Activated CD4-positive, alpha-beta T cell treated with anti-CD3 and anti-CD28 coated beads for 24 hours (primary cell): ENCODE measurements at places on chromosomes 13 and 19.

GRCh38 chr13:43546251-43546650, 240.5 kb downstream of the ENOX1 start:
- DNase-seq, result no peak

- DNase-seq, result peak; percentile 61
Measured at GRCh38 chr19:41597600-41598041, 21.7 kb downstream of the CEACAM21 start.

DNA sequence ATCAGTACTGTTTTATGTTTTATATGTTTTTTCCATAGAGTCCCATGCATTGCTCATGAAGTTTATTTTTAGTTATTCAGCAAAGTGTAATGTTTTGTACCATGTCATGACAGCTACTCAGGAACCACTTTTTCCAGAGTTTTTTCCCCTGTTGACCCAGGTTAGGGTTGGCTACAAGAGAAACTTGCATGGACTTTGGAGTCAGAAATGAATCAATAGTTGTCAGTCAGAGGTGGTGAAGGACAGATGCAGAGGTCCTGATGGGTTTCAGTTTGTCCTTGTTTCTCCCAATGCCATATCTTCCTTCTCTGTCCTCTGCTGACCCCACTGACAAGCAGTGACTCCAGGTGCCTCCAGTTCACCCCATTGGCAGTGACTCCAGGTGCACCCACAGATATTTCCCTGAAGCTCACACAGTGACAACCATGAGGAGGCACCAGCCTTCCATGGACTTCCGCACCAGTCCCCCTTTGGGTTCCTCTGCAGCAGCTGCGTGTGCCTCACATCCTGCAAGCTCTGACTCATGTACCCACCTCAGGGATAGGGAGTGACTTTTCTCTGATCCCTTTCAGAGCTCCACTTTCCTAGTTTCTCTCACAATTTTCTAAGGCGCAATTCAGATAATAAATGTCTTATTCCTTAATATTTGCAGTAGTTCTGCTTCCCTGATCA, 92.1 kb downstream of the AKAP11 start:
- DNase-seq, result no peak

DNA sequence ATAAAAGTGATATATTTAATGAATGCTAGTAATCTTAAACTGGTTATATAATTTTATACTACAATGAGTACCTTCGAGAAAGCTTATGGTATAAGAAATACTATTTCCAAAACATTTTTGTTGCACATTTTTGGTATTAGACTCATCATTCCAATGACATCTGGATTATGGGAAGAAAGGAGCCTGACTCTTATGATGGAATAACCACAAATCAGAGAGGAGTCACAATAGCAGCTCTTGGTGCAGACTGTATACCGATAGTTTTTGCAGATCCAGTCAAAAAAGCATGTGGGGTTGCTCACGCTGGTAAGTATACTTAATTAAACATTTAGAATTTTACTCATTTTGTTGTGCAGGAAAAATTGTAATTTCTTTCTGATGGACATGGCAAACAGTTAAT, 3.9 kb downstream of the LACC1 start:
- DNase-seq, result no peak

DNA sequence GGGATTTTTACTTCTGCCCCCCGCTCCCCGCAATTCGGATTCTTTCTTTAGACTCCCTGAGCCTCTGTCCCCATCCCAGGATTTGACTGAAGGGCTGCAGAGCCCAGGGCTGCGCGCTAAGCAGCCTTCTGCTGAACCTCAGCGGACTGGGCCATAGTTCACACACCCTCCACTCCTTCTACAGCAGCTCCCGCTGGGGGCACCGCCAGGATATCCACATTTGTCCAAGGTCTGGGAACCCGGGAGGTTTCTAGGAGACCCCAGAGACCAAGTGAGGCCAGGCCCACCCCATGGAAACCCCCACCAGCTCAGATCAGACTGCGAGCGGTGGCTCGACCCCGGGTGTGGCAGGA, 463.3 kb downstream of the ITGBL1 start:
- DNase-seq, result no peak

DNA sequence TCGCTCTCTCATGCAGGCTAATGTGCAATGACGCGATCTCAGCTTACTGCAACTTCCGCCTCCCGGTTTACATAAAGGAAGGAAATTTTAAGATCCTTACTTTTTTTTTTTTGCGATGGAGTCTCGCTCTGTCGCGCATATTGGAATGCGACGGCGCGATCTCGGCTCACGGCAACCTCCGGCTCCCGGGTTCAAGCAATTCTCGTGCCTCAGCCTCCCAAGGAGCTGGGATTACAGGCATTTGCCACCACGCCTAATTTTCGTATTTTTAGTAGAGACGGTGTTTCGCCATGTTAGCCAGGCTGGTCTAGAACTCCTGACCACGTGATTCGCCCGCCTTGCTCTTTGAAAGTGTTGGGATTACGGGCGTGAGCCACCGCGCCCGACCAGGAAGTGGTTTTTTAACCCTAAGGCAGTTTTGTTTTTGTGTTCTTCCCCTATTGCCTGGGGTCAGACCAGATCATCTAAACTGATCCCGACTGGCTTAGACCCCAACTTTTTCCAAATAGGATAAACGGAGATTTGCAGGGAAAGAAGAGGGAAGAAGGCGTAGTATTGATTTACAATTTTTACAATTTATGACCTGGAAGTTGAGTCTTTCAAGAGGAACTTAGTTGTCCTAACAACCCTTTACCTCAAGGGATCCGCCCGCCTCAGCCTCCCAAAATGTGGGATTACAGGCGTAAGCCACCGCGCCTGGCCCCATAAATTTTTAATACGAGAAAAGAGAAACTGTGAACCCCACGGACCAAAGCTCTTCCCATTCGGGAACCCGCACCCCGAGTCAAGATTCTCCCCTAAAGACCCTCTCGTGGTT, 142.0 kb downstream of the ZNF737 start:
- no peak for DNase-seq

- no peak for DNase-seq
Measured at GRCh38 chr13:77781808-77782207, 84.3 kb downstream of the SLAIN1 start.

DNA sequence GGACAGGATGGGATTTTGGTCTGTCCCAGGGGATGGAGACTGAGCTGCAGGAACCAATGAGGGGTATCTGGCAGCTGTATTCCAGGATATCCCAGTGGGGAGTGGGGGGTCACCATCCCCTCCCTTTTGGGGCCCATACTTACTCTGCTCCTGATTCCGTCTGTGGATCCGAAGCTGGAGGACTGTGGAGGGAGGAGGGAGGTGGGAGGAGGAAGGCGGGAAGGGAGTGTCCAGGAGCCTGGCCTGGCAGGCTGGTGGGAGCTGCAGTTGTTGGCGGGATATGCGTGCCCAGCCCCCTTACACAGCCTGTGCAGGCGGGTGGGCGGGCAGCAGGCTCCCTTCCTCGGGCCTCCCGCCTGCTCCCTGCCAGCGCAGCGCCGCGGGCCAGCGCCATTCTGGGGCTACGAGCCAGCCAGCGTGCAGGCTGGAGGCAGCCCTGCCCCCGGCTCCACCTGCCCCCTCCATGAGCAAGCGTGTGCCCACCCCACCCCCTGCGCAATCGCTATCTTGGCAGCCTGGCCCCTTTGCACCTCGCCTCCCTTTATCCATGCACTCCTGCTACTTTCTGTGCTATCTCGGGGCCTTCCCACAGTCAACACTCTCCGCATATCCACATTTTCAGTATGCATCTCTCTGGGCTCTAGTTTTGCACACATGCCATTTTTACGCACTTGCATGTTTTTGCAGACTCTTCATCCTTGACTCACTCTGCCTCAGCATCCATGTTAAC, 2.8 kb downstream of the MAMSTR start:
- no peak for DNase-seq

GRCh38 chr13:31896427-31896826, 135.1 kb upstream of the FRY start:
- DNase-seq, result no peak

DNA sequence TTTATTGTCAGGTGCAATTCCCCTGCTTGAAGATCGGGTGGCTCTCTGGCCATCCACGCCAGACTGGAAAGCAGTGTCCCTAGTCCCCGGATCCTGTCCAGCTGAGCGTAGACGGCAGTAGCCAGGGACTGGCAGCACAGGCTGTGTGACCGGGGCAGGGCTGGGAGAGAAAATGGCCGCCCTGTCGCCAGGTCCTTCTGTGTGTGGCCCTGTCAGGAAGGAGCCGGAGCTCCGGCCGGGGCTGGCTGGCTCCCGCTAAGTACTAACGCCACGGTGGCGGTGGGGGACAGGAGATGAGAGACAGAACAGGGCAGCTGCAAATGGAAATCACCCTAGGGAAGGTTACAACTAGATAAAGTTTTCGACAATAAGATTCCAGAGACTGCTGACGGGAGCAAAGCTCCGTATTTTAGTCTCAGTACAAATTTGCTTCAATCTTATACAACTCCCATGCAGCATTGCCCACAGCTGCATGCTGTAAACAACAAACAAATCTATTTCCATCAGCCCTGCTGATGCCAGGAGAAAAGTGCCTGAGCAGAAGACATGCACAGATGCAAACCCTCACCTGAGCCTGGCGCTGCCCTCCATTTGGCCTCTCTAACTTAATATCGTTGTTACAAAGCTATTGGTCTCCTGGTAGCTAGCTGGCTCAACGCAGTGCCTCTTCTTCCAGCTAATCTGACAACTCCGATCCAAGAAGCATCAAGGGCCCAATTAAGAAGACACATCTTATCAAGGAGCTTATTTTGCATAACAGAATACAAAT, 253.0 kb downstream of the TSHZ3 start:
- no peak for DNase-seq

DNA sequence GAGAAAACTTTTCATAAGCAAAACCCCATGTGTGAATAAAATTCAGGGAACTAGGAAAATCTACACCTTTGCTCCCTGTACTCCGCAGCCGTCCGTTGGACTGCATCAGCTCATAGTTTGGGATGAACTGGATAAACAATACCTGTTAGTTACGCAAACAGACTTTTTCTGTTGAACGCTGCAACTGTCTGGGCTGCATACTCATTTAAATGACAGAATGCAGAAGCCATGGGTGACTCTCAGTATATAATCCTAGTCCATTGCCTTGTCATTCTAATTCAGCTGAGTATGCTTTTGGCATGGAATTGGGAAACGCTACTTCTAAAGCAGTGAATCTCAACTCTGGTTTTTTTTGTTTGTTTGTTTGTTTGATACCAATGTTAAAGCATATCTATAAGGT, 151.6 kb downstream of the SLITRK1 start:
- DNase-seq, result no peak

DNA sequence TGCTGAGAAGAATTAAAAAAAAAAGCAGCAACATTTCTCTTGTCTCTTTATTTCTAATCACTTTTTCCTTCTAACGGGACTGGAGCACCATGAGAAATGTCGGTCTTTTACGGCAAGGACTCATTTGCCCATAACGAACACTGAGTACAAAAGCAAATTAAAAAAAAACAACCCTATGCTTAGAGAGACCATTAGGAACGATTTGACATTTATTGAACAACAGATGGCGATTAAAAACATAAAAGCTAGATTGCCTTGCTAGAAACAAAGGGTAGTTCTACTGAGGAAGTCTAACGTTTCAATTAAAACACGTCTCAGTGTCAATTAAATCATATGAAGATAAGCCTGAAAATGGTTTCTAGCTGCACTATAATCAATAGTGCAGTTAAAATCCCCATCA, 51.1 kb downstream of the OLFM4 start:
- DNase-seq, result no peak

DNA sequence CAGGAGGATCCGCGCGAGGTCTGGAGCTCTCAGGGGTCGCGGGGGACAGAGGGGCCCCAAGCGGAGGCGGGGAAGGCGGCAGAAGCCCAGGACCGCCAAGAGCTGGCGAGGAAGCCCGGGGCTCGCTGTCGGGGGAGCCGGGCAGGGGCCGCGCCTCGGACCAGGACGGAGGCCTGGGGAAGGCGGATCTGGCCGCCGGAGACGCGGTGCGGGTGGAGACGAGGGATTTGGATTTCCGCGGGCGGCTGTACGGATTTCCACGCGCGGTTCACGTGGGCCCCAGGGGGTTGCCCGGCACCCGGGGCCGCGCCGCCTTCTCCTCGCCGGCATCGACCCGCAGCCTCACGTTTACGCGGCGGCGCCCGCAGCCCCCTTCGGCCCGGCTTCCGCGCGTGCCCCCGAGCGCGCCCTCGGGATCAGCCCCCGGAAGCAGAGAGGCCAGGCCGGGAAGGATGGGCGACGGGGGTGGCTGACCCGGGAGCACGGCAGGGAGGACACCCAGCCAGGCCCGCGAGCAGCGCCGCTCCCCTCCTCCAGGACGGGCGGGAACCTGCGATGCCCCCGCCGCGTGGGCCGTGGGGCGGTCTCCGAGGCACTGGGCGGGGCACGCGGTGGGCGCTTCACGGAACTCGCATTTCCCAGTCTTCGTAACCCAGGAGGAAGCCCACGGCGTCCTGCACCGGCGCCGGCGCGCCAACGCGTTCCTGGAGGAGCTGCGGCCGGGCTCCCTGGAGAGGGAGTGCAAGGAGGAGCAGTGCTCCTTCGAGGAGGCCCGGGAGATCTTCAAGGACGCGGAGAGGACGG, 4.7 kb downstream of the F7 start:
- no peak for DNase-seq

GRCh38 chr19:13881251-13881691, 4.3 kb downstream of the NANOS3 start:
- no peak for DNase-seq

- no peak for DNase-seq
Measured at GRCh38 chr13:68944272-68944671, 1163.4 kb upstream of the ATXN8OS start.

DNA sequence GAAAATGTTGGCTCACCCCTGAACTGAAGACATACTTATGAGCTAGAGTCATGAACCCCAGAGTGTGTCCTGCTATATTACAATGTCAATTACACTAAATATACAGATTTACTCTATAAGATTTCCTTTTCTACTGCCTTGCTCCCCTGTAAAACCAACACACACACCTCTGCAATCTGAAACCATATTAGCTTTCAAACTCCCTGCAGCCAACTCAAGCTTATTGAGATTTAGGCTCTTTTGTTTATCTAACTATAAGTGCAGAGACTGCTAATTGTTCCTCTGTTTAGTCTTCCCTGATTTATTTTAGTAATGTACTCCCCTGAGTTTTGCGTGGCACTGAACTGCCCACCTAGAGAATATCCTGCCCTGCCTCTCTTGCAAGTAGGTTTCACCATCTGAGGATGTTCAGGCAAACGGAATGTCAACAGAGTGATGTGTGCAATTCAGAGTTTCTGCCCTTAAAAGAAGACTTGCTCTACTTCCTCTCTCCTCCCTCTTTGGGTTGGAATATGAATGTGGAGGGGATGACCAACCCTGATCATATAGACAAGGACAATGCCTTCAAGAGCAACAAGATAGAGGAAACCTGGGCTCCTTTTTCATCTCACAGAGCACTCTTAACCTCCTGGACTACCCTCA, 22.3 kb downstream of the FAM216B start:
- DNase-seq, result no peak

DNA sequence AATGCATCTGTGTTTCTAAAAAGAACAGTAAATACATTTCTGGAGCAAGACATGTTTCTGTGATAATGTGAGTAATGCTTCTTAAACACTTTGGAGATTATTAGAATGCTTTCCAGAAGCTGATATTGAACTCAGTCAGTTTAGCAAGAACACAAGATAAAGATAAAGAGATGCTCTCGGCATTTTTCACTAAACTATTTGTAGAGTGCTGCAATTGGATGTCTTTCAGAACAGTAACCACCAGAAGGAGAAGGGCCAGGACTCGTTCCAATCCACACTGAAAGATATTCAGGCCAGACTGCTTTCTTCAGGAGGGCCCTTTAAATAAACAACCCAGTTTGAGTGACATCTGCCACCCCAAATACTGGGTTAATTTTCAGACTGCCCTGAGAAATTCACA, 456.0 kb downstream of the TBC1D4 start:
- no peak for DNase-seq
